ENCODE measurements at places on chromosomes 3 and 15.
A peak's percentile ranks its signal among the peaks of the same experiment; 100 is the strongest.

DNA sequence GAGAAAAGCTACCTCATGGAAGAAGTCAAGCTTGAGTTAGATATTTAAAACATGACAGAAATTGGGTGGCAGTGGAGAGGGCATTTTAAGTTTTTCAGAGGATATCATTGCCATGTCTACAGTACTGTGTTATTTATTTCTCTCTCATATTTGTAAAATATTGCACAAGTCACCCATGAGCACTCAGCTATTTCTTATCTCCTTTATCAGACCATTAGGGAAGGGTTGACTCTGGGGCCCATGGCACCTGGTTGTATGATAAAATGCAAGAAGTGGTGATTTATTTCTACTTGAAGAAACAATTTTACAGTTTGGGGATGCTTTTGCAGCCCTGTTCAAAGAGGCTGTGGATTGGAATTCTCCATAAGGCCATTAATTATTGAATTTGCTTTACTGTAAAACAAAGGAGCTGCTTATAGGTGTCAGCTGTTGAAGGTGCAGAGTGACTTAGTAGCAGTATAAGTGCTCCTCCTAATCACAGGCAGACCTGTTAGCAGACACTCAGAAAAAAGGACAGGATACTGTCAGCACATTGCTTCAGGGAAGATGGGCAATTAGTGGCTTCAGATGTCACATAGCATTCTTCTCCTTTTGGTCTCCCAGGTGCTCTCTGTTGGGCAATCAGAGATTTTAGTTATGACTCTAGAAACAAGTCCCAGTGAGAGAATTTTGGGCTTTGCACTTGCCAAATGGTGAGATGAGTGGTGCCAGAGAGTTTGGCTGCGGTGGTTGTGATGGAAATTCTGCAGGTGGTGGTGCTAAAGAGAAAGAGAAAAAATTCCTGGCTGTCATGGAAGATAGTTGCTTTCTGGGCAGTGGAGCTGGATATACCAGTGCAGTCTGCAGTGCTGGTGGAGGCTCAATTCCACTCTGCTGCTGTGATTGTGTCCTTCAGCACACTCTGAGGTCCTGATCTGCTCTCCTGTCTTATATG, 129.7 kb upstream of the ROPN1 start:
- no peak overlapping the region for H3K4me3 ChIP-seq
- no peak for DNase-seq
- H3K27me3 ChIP-seq: no peaks in the 10 kb centered on the region
- no peaks in the 10 kb centered on the region for H3K36me3 ChIP-seq

- no peaks in the 10 kb centered on the region for H3K36me3 ChIP-seq
- H3K27ac ChIP-seq: no peak overlapping the region
These were observed 52.8 kb upstream of the THUMPD3 start for GRCh38 chr3:9310043-9310442.

DNA sequence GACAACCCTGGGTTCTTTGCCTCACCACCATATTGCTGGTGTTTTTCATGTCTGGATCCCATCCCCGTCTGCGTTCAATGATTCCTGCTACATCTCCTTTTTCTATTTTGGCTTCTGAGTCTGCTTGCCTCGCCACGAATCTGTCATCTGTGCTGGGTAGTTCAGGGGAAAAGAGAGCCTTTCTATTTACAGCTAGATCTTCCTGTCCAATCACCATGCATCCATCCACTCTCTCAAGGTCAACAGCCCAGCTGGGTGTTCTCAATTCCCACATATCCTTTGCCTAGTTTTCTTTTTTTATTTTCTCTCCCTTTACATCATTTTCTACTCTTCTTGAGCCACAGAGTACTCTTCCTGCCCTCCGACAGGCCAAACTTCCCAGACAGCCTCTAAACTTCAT, 104.8 kb upstream of the RAD18 start:
- DNase-seq: no peak
- H3K36me3 ChIP-seq: no peaks in the 10 kb centered on the region
- H3K27ac ChIP-seq: no peak overlapping the region
- H3K4me1 ChIP-seq: no peaks in the 10 kb centered on the region
- no peak overlapping the region for H3K4me3 ChIP-seq

- peak overlapping the region; percentile 84 for H3K4me3 ChIP-seq
- peaks cover 25% of the 10 kb centered on the region for H3K4me1 ChIP-seq
- no peak for DNase-seq
- H3K27me3 ChIP-seq: no peaks in the 10 kb centered on the region
- peak overlapping the region; percentile 1 for H3K27ac ChIP-seq
- no peaks in the 10 kb centered on the region for H3K36me3 ChIP-seq
These were observed 2.1 kb downstream of the ZFAND6 start for GRCh38 chr15:80061582-80061981.

DNA sequence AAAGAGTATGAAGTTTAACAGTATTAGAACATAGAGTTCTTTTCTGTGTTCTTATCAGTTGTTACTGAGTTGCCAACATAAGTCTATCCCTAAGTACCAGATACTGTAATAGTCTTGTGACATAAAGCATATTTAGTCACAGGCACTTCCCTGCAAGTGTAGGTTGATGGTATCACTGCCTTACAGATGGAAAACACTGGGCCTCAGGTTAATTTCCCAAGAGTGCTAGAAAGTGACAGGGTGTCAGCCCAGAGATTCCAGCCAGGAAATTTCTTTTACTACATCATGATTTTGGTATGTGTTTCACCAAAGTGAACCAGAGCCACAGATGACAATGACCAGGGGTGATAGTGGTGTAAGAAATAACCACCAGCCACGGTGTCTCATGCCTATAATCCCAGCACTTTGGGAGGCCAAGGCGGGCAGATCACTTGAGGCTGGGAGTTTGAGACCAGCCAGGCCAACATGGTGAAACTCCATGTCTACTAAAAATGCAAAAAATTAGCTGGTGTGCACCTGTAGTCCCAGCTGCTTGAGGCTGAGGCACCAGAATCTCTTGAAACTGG, 3.2 kb downstream of the EIF1B start:
- DNase-seq: no peak
- H3K27ac ChIP-seq: peak overlapping the region; percentile 41
- no peaks in the 10 kb centered on the region for H3K27me3 ChIP-seq
- peaks cover 39% of the 10 kb centered on the region for H3K4me1 ChIP-seq
- H3K4me3 ChIP-seq: peak overlapping the region; percentile 85
- peaks cover 35% of the 10 kb centered on the region for H3K36me3 ChIP-seq

- peak overlapping the region; percentile 91 for H3K4me3 ChIP-seq
- peak overlapping the region; percentile 93 for H3K27ac ChIP-seq
- H3K36me3 ChIP-seq: no peaks in the 10 kb centered on the region
- H3K27me3 ChIP-seq: no peaks in the 10 kb centered on the region
- peaks cover 30% of the 10 kb centered on the region for H3K4me1 ChIP-seq
These were observed 539 bp upstream of the MGLL start for GRCh38 chr3:127822682-127823425.

- no peaks in the 10 kb centered on the region for H3K4me1 ChIP-seq
- no peaks in the 10 kb centered on the region for H3K27me3 ChIP-seq
- no peak for DNase-seq
- H3K27ac ChIP-seq: no peak overlapping the region
These were observed 201.6 kb upstream of the CMC1 start for GRCh38 chr3:28039829-28040228.

- H3K27ac ChIP-seq: peak overlapping the region; percentile 66
- DNase-seq: no peak
- peaks cover 21% of the 10 kb centered on the region for H3K4me1 ChIP-seq
- peak overlapping the region; percentile 39 for H3K4me3 ChIP-seq
- no peaks in the 10 kb centered on the region for H3K27me3 ChIP-seq
- peaks cover 3% of the 10 kb centered on the region for H3K36me3 ChIP-seq
These were observed 226.0 kb upstream of the TPM1 start for GRCh38 chr15:62816342-62817069.

GRCh38 chr3:198025644-198026043, 65.6 kb downstream of the LMLN start:
- no peak for DNase-seq
- H3K4me1 ChIP-seq: no peaks in the 10 kb centered on the region
- no peak overlapping the region for H3K4me3 ChIP-seq

GRCh38 chr3:81789691-81790090, 28.2 kb upstream of the GBE1 start:
- no peak for DNase-seq
- H3K4me1 ChIP-seq: peaks cover 24% of the 10 kb centered on the region
- H3K27ac ChIP-seq: peak overlapping the region; percentile 72
- no peaks in the 10 kb centered on the region for H3K36me3 ChIP-seq
- no peaks in the 10 kb centered on the region for H3K27me3 ChIP-seq

DNA sequence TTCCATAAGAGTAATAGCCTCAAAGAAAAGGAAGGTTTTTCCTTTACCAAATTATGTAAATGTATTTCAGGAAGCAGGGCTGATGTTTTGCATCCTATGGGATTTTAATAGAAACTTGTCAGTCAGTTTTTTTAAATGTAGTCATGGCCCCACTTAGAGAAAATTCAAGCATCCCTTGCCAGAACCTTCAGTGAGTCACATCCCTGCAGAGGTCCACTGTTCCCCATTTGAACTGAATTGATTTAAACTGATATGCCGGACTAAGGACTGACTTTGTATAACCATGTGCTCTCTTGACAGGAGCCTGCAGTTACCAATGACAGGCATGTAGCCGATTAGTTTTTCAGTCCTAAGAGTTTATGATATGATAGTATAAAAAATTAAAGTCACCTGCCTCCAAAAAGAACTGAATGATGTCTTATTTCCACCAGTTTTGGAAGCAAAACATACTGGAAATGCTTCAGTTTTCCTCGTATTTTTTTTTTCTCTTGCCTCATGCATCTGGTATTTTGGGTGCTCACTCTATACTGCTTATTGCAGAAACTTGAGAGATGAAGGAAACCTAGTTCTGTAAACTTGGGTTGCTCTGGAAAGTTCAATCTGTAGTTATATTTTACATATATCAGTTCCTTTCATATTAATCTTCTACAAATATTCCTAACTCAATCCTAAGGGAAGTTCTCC, 30.7 kb downstream of the LRTM1 start:
- no peak overlapping the region for H3K4me3 ChIP-seq
- peaks cover 41% of the 10 kb centered on the region for H3K4me1 ChIP-seq
- no peak overlapping the region for H3K27ac ChIP-seq
- no peaks in the 10 kb centered on the region for H3K36me3 ChIP-seq
- no peak for DNase-seq
- H3K27me3 ChIP-seq: no peaks in the 10 kb centered on the region

GRCh38 chr3:141268306-141268705, 36.7 kb downstream of the PXYLP1 start:
- H3K4me3 ChIP-seq: no peak overlapping the region
- H3K27me3 ChIP-seq: no peaks in the 10 kb centered on the region
- H3K36me3 ChIP-seq: no peaks in the 10 kb centered on the region
- no peak for DNase-seq
- peaks cover 2% of the 10 kb centered on the region for H3K4me1 ChIP-seq
- H3K27ac ChIP-seq: no peak overlapping the region

GRCh38 chr15:78540871-78541743, 863 bp downstream of the PSMA4 start:
- H3K4me3 ChIP-seq: peak overlapping the region; percentile 80
- H3K36me3 ChIP-seq: peaks cover 44% of the 10 kb centered on the region

GRCh38 chr3:114400371-114400770, 106.5 kb downstream of the TIGIT start:
- no peaks in the 10 kb centered on the region for H3K36me3 ChIP-seq
- H3K27ac ChIP-seq: peak overlapping the region; percentile 31
- peaks cover 48% of the 10 kb centered on the region for H3K4me1 ChIP-seq
- no peaks in the 10 kb centered on the region for H3K27me3 ChIP-seq
- H3K4me3 ChIP-seq: peak overlapping the region; percentile 15

DNA sequence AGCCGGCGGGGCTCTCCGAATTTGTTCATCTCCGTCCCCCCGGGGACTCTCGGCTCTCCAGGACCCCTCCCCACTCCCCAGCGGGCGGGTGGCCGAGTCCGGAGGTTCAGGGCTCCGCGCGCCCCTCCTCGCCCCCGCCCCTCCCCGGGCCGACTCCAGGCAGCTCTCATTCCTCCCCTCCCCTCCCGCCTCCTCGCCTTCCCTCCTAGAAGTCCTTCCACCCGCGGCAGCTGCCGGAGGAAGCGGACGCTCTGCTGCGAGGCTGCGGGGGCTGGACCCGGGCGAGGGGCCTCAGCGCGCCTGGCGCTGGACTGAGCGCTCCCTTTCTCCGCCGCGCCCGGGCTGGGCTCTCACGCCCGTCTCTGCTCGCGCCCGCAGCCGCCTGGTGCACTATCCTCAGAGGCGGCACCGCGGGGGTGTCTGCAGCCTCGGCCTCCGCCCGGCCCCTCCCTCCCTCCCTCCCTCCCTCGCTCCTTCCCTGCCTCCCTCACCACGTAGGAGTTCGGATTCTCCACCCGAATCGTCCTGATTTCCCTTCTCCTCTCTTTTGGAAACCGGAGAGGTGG, at the start of gene ROBO2:
ROBO2 (plus strand) TSS at position 494 of the 566 bp plus-strand sequence. CDS start 687 bp downstream, outside the sequence.
- peaks cover 7% of the 10 kb centered on the region for H3K27me3 ChIP-seq
- peak within 1 kb of the TSS; percentile 56 for H3K4me3 ChIP-seq
- no peak within 1 kb of the TSS for H3K27ac ChIP-seq
- DNase-seq: peak; percentile 42
- H3K36me3 ChIP-seq: no peaks in the 10 kb centered on the region
